Renal pelvis (tissue), 12 donors: ENCODE measurements at places on chromosomes 5 and 9. TPM values are rescaled to one million over a fixed set of nuclear protein-coding genes. Genes with fewer than 3 reads are reported as not detected.

The SELENOP gene
- polyA plus RNA-seq = 416 TPM

The TRIP13 gene
- 13.6 TPM for polyA plus RNA-seq

The BTNL8 gene
- polyA plus RNA-seq = 0.34 TPM

The IFNA21 gene
- not detected for polyA plus RNA-seq
